Stimulated activated CD8-positive, alpha-beta memory T cell treated with anti-CD3 and anti-CD28 coated beads, Interleukin-4, amount 100 ng/mL, for 4 hours (primary cell): ENCODE measurements at places on chromosomes 4 and X.

DNA sequence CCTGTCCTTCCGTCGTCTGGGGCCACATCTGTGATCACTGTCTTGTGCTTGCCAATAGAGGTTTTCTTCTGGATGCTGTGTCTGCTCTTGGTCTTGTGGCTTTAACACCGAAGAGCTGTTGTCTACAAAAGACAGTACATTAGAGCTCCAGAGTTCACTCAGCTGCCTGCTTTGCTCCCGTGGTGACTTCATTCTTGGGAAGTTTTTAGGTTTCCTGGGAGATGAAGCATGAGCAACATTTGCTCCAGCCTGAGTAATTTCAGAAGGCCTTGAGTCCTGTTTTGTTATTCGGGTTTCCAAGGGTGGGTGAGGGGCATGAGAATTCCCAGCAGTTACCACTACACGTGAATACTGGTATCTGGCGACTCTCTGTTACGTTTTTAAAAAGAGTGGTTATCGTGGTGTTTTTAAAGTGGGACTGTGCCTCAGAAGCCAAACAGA lies 189.2 kb downstream of the SHROOM3 start:
- no peak for DNase-seq

DNA sequence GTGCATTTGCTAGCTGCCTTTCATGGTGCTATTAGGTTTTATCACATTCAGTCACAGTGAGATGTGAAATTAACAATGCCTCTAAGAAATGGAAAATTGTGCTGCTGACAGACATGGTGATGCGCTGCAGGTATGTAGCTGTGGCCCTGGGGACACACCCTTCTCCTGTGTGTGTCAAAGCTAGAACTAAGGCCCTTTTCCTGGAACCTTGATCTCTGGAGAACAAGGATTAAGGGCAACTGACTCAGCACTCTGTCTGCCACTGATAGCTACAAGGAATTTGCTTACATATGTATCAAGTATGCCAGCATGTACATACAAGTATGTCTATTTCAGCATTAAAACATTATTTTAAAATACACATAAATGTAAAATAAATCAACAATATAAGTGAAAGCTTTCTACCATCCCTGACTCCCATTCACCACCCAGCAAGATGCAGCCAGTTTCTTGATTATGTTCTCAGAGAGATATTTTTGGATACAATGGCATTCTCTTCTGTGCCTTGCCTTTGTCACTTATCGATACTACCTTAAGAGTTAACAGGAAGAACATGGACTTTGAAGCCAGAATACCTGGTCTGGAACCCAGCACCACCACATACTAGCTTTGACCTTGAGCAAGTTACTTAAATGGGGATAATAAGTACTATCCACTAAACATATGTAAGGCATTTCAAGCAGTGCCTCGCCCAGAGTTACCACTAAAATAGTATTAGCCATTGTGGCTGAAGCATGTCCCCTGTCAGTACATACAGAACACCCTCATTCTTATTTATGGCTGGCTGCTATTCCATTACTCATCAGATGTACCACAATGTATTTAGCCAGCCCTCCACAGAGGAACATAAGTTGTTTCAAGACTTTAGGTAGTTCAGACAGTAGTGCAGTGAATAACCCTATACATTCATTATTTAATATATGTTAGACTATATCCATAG lies 68.5 kb downstream of the NPNT start:
- no peak for DNase-seq

- no peak for DNase-seq
These were observed 24.7 kb downstream of the SORCS2 start for GRCh38 chr4:7217039-7217438.

GRCh38 chrX:19628011-19628575 lies 112.8 kb upstream of the MAP3K15 start:
- no peak for DNase-seq

GRCh38 chr4:110347805-110348204 lies 128.2 kb upstream of the ENPEP start:
- no peak for DNase-seq

DNA sequence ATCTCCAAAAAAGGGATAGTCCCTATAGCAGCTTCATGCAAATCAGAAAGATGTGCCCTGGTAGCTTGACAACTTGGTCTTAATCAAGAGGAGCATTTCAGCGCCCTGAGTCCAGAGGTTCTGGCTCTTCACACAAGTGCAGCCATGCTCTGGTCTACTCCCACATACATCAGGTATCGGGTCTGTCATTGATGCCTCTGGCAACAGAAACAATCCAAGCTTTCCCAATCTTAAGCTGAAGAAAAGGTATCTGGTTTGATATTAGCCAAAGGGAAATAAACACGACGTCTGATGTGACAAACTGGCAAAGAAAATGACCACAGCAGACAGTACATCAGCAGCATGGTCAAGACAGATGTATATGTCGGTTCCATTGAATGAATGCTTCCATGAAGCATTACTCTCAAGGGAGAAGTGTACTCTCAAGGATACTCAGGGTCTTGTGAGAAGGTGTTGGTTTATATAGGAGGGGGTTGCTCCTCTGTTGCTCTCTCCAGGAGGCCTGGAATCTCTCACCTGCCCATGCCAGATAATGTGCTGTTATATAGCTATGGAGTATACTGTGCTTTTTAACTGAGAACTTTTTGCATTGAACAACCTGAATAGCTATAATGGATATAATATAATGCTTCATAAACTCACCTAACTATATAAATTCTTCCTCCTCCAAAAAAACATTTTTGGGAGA lies 879.6 kb upstream of the PCDH10 start:
- no peak for DNase-seq
